Activated CD4-positive, alpha-beta T cell treated with anti-CD3 and anti-CD28 coated beads for 48 hours (primary cell): ENCODE measurements at places on chromosomes 1 and 21.

- no peak for DNase-seq
These were observed 43.1 kb upstream of the KANK4 start for GRCh38 chr1:62362061-62362917.

DNA sequence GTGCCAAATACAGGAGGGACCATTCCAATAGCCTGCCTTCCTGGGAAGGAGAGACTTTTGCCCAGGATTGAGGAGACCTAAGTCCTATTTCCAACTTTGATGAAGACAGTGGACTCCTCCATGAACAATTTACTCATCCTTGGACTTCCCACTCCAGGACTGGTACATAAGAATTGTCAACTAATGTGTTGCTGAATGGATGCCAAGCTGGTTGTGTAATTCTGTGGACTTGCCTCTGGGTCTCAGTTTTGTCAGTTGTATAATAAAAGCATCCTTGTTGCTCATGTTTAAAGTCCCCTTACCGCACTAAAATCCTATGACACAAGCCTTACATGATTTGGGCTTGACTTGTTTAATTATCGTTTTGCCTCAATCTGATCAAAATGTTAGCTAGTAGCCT, 13.2 kb upstream of the ZP4 start:
- no peak for DNase-seq

GRCh38 chr1:12477936-12478611, 139.9 kb downstream of the DHRS3 start:
- peak; percentile 26 for DNase-seq

DNA sequence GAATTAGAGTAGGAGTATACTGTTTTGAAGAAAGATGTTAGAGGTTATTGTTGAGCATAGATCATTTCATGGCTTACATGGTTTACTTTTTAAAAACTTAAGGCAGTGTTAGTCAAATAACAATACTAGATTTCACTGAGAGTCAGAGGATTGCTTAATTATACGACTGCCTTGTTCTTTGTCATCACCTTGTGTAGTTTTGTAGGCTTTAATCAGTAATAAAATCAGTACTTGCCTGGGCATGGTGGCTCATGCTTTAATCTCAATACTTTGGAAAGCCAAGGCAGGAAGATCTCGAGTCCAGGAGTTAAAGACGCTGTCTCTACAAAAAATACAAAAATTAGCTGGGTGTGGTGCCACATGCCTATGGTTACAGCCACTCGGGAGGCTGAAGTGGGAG, 41.3 kb upstream of the GPR52 start:
- DNase-seq = no peak

- DNase-seq = no peak
These were observed 10.8 kb upstream of the LSM10 start for GRCh38 chr1:36408479-36408878.

GRCh38 chr1:22607154-22607553, 29.3 kb upstream of the C1QA start:
- no peak for DNase-seq

- DNase-seq = peak; percentile 91
These were observed 52.0 kb downstream of the CD2 start for GRCh38 chr1:116806245-116806644.

DNA sequence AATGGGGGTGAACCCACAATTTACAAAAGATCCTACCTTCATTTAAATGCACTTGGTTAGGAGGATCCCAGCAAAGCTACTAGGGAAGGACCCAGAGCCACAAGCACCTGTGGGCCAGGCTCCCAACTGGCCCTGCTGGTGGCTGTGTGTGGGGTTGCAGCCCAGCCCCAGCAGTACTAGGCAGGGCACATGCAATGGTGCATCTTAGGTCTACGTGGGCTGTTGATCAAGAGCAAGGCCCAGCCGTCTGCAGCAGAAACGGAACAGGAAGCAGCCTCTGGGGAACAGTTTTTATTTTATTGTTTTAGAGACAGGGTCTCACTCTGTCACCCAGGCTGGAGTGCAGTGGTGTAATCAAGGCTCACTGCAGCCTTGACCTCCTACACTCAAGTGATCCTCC, 134.1 kb upstream of the RAB4A start:
- no peak for DNase-seq

GRCh38 chr1:113871597-113872113, at the start of gene PTPN22:
Gene PTPN22, minus strand, starts transcription at chr1:113871712.
- peak; percentile 87 for DNase-seq

DNA sequence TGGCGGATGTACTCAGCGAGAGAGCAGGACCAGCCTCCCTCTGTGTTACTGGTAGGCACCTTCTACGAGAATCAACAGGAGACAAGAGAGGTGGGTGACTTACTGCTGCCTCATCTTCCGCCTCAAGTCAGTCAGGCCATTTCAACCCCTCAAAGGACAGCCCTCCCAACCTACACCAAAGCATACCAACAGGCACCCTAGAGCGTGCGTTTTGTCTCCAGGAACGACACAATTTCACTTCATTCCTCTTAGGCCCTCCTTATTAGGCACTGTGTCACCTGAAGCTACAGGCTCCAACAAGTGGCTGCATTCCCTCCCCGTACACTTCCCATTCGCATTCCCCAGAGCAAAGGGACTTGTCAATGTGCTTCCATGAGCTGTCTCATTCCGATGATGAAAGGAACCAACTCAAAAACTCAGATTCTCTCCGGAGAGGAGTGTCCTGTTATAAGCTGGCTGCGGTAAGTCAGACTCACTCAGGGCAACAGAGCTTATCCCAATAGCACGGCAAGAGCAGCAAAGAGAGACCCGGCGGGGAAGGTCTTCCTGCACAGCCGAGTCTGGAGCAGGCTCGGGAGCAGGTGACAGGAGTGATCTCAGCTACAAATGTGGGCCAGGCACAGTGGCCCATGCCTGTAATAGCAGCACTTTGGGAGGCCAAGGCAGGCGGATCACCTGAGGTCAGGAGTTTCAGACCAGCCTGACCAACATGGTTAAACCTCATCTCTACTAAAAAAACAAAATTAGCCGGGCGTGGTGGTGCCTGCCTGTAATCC, 120.6 kb upstream of the IFFO2 start:
- no peak for DNase-seq

GRCh38 chr1:224996266-224996665, 66.8 kb downstream of the DNAH14 start:
- no peak for DNase-seq

DNA sequence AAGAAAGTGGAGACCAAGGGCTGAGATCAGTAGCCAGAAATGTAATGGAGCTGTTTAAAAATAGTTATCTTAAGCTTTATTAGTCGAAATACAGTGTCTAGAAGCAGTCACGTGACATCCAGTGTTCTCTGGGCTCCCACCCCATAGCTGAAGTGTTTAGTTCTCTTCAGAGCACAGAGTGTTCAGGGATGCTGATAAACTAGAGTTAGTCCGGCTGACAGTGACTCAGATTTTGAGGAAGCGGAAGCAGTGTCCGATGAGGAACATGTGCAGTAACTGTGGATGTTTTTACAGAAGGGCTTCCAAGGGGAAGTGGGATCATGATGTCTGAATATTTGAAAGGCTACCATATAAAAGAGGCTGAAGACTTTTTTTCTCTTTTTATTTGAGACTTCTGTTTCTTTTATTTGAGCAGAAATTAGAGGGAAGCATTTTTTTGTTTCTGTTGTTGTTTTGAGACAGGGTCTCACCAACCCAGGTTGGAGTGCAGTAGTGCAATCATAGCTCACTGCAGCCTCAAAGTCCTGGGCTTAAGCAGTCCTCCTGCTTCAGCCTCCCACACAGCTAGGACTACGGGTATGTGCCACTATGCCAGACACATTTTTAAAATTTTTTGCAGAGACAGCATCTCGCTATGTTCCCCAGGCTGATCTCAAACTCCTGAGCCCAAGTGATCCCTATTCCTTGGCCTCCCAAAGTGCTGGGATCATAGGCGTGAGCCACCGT, 124.2 kb downstream of the GALNT2 start:
- DNase-seq = no peak

DNA sequence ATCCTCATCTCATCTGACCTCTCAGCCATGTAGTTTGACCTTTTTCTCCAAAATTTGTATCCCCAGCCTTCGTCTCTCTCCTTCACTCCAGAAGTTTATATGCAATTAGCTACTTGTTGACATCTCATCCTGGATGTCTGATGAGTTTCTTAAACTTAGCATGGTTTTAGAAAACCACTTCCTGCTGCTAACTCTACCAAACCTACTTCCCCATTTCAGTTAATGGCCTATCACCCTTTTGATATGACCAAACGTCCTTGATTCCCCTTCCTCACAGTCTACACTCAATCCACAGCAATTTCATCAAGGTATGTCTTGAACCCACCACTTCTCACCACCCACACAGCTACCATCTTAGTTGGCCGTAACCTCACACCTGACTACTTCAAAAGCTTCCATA, 121.9 kb downstream of the LRRC40 start:
- DNase-seq = no peak

- DNase-seq = no peak
These were observed 222.3 kb downstream of the NTNG1 start for GRCh38 chr1:107363154-107363553.

DNA sequence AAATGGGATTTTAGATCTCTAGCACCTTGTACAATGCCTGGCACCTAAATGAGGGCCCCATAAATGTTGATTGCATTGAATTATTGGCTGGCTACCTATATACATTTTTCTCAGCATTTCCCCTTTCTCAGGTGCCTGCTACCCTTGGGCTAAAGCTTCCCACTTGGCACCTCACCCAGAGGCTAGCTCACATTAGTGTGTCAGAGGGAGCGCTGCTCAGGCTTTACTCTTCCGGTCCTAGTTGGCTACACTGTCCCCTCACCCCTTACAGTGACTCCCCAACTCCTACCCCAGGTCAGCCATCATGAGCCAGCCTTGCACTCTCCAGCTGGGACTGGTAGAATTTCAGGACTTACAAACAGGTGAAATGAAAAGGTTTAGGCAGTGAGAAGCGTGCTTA, 9.5 kb downstream of the TRAF5 start:
- no peak for DNase-seq

GRCh38 chr21:34779860-34780259, 111.1 kb downstream of the CLIC6 start:
- no peak for DNase-seq

DNA sequence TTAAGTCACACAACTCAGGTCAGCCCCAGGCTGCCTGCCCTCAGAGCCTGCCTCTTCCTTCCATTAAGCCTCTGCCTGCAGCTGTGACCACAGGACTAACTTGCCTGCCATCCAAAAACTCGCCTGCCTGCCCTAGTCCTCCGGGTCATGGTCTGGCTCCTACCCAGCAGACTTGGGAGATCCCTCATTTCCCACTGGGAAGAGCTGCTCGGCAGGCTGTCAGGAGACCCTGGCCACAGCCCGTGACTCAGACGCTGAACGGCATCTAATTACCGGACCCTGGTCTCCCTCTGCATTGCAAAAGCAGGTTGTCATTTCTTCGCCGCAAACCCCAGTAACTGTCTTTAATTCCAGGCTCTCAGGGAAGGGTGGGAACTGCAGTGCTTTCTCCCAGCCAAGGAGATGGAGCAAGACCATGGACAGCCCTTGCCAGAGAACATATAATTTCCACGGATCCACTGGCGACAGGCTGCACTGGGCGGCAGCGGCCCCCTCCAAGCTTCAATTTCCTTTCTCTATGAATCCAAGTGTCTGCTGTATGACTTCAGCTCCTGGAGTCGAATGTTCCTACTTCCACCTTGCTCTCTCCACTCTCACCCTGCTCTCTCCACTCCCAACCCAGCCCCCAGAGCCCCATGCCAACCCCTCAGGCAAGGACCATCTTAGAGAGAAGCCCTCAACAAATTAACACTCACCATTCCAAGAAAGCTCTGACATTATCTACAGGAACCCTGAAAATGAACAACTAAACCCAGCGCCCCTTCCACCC, 20.4 kb downstream of the OLFML2B start:
- no peak for DNase-seq

DNA sequence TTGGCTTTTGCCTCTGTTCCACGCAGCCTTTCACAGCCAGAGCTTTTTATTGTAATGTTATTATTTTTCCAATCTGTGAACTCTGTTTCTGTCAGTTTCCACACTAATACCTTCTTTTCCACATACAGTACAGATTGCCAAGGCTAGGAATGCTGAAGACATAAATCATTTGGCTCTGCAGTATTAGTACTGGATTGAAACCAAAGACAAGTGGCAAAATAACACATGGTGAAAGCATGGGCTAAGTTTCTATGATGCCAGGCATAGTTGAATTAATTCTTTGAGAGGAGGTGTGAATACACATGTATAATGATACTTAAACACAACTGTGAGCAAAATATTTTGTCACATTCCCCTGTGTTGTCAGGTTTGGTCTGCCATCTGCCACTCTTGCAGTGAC, 73.5 kb downstream of the TMEM200B start:
- DNase-seq = no peak

DNA sequence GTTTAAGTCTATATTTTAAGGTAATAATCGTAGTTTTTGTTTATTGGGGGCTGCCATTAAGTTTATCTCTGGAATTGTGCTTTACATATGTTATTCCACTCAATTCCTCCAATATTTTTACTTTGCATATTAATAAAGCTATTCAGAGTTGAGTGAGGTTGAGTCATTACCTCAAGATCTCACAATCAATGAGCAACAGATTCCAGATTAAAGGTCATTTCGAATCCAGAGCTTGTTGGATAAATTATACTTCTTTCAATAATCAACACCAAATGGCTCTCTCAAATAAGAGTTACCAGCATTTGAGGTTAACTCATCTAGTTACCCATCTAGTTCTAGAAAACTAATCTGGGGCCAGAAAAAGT, 16.7 kb downstream of the RGS4 start:
- DNase-seq = no peak

- peak; percentile 25 for DNase-seq
These were observed 2.8 kb upstream of the ENAH start for GRCh38 chr1:225655509-225656258.

GRCh38 chr1:12528021-12528852, 89.8 kb downstream of the DHRS3 start:
- DNase-seq = no peak
